ENCODE measurements at places on chromosomes 7 and 10.

GRCh38 chr7:514651-515598, 4.7 kb downstream of the PDGFA start:
- DNase-seq, result no peak

DNA sequence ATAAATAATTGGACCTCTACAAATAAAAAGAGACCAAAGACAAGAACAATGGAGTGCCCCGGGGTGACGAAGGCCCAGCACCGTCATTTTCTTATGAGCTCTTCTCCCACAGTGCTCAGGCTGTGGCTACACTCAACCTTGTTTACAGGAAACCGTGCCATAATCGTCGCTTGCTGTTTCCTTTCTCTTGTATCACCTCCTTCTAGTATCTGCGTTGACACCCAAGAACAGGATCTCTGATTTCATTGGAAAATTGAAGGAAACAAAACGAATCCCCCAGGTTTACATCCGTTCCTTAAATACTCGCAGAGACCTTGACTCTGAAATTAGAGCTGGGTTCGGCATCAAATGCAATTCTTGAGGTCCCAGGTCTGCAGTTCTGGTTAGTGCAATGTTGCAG, 1.7 kb upstream of the IGFBP3 start:
- DNase-seq, result peak; percentile 28

GRCh38 chr7:157023589-157023905, 13.1 kb upstream of the MNX1 start:
- DNase-seq, result no peak

DNA sequence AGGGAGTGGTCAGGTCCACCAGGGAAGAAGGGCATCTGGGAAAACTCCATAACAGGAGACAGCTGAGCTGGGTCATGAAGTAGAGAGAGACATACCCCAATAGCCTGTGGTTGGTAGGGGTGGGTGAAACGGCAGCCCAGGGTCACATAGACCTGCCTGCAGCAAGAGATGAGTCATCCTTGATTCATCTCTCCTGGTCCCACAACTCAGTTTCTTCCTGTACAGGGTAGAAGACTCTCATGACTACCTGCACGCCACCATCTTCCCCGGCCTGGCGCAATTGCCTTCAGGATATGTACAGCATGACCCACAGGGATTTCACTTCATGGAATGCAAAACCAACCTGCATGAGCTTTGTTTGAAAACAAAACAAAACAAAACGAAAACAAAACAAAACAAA, 45.1 kb upstream of the ADAM12 start:
- DNase-seq, result no peak

GRCh38 chr7:97116308-97116707, 1.2 kb upstream of the SDHAF3 start:
- DNase-seq, result peak; percentile 33

DNA sequence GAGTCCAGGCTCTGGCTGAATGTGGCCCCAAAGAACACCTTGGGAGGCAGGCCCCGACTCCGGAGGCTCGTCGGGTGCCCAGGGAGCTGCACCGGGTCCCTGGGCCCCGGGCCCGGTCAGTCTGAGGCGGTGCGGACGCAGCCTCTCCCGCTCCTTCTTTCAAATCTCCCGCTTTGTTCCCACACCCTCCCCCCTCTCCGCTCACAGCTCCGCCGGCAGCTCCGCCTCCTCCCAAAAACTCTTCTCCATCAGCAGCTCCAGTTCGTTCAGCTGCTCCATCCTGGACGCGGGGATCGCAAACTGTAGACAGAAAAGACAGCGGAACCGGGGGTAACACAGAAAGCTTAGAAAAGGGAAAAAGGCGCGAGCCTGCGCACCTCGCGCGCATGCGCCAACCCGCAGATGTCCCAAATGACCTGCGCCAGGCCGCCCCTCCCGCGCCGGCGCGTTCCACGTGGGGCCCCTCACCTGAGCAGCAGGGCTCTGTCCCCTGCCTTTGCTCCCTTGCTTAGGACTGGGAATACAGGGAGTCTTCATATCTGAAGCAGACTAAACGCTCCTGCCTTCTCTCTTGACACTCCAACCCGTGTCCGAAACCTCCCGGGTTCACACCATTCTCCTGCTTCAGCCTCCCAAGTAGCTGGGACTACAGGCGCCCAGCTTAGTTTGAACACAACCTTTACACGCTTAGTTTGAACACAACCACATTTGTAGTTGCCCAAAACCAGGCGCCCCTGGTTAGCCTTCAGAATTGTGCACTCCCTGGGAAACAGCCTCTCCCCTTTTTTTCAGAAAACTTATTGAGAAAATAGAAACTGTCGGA, at the start of gene DNA2:
Gene DNA2 (minus strand): TSS at position 388 of the 823 bp plus-strand sequence. CDS start 109 bp downstream, at position 279.
- DNase-seq, result peak; percentile 82

DNA sequence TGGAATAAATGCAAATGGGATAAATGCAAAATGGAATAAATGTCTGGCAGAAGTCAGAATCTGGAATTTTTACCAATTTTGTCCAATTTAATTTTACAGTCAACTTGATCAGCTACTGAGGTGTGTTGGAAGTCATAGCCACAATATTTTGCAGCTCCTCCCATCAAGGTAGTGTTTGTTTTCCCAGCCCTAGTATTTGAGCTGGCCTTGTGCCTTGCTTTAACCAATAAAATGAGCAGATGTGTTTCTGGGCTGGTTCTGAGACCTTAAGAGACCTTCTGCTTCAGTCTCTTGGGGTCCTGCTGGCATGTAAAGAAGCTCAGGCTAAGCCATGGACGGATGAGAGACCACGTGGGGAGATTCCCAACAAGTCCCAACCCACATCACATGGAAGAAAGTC, 42.7 kb upstream of the RSBN1L start:
- no peak for DNase-seq

GRCh38 chr10:727162-727790, 37.8 kb upstream of the DIP2C start:
- no peak for DNase-seq

- no peak for DNase-seq
Measured at GRCh38 chr10:102476466-102477141, 25.3 kb upstream of the C10orf95 start.

GRCh38 chr10:30855131-30855530, 176.5 kb downstream of the ZNF438 start:
- DNase-seq, result no peak

DNA sequence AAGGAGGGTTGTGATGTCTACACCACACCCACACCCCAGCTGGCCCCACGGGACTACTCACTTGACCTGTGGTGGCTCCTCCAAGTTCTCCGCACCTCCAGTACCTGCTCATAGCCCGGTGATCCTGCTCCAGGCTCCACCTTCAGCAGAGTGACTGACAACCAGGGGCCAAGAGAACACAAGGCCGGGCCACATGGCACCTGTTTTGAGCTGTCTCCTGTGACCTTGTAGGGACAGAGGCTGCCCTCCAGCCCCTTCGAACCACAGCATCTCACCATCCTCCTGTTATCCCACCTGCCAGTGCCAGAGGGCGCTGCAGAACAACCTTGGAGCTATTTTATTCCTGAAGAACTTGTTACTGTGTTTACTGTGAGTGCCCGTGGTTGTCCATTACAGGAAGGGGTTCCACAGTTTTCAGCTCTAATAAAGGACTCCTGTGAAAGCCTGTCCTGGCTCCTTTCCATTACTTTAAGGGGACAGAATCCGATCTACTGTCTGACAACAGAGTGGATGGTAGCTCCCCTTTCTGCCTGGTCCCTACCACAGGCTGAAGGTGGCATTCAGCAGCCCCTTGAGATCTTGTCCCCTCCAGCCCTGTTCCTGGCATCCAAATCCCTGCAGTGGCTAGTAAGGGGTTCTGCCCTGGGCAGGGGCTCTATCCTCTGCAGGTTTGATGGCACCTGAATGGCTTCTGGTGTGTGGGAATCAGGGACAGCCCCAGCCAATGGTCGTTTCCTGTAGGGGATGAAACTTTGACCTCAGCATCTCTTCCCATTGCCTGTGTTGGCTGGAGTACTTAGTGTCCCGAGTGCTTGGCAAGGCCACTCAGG, 50.8 kb downstream of the C10orf120 start:
- peak; percentile 35 for DNase-seq

DNA sequence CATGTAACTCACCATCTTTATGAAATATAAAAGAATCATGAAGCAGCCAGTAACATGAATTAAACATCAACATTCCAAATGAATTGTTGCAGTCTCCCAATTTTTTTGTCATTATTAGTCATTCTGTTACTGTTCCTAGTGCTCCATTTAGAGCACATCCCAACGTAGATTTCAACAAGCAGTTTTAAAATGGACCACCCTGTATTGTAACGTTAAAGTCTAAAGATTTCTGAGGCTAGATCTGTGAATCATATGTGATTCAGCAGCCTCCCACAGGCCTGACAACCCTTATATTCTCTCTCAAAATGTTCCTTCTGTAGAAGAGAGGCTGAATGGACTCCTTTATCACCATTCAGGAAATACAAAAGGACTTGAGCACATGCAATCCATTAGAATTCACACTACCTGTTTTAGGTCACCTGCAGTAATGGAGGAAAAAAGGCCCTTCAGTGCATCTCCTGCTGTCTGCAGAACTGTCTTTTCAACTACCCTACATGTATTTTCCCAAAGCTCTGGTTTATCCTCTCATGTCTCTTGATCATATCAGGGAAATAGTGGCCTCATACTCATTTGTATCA, 81.4 kb downstream of the CACNA2D1 start:
- DNase-seq, result no peak

GRCh38 chr10:83723080-83723479, 416.2 kb upstream of the GHITM start:
- DNase-seq, result no peak

- no peak for DNase-seq
Measured at GRCh38 chr7:17613338-17614041, 315.0 kb downstream of the AHR start.

- no peak for DNase-seq
Measured at GRCh38 chr7:86295526-86295925, 348.2 kb upstream of the GRM3 start.

DNA sequence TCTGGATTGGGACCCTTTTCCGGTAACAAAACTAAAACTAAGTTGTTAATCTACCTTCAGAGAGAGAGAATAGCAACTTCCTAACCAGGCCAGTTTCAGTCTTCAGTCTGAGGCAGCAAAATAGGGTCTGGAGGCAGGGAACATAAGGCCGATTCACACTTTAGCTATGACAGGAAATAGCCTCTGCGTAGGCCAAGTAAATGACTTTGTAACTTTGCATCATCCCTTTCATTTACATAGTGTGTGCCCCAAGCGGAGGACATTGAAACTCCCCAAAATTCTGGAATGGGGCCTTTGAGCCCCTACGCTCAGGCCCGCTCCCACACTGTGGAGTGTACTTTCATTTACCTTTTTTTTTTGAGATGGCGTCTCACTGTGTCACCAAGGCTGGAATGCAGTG, 1.7 kb upstream of the UPP1 start:
- no peak for DNase-seq

DNA sequence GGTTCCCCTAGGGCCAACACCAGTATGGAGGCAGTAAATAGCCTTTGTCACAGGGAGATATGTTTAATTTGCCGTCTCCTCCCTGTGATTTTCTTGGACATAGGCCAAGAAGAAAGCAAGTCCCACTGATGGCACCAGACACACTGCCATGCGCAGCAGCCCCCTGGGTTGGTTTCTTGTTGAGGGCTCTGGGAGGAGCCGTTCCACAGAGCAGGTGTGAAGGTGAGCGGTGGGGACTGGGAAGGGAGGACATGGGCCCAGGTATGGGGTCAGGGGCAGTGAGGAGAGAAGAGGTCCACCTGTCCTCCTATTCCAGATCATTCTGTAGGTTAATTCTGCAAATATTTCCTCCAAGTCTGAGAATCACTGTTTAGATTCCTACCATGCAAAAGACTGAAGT, 376.1 kb downstream of the PLXNA4 start:
- no peak for DNase-seq

- DNase-seq, result no peak
Measured at GRCh38 chr7:157219154-157219553, 80.4 kb downstream of the UBE3C start.

- no peak for DNase-seq
Measured at GRCh38 chr10:114048472-114048871, 4.8 kb downstream of the ADRB1 start.

- no peak for DNase-seq
Measured at GRCh38 chr7:46752881-46753366, 829.0 kb downstream of the TNS3 start.

- DNase-seq, result no peak
Measured at GRCh38 chr10:77531441-77532001, 106.1 kb downstream of the KCNMA1 start.

- no peak for DNase-seq
Measured at GRCh38 chr7:77791956-77792355, 6.3 kb downstream of the TMEM60 start.

DNA sequence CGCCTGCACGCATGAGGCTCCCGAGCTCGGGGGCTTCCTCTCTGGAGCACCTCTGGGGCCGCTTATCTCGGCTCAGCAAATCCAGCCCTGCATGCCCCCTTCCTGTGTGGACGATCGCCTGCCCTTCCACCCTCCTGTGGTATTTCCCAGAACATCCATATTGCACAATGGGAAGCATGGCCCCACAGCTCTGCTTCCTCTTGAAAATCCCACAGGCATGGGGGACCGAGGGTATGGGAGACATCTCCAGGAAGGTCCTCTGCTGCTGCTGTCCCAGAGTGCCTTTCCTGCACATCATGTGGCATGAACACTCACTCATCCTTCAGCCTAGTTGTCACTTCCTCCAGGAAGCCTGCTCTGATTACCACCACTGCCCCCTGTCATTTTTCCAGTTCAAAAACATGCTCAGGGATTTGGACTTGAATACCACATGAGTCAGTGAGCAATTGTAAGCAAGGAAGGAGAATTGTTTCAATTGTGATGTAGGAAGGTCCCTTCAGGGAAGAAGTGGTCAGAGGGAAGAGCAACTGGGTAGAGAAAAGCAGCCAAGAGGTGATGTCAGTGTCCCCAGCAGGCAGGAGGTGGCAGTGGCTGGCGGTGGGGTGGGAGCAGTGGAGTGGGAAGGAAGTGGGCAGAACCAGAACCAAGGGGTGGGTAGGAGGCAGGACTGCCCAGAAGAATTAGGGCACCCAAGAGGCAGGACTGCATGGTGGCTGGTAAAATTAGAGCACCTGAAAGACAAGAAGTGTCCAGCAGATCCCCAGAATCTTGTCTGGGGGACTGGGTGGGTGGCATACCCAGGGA, 67.5 kb upstream of the ZMIZ1 start:
- DNase-seq, result no peak

DNA sequence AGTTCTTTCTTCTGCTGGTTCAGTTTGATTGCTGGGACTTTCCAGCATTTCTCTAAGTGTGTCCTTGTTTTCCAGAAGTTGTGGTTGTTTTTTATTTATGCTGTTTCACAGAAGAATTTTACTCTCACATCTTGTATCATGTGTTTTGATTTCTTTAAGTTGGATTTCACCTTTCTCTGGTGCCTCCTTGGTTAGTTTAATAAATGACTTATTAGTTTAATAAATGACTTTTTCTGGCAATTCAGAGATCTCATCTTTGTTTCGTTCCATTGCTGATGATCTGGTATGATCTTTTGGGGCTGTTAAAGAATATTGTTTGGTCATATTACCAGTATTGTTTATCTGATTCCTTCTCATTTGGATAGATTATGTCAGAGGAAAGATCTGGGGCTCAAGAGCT, 59.8 kb upstream of the CYP2C9 start:
- DNase-seq, result no peak

GRCh38 chr10:97000487-97001182, 168.5 kb downstream of the LCOR start:
- DNase-seq, result no peak

All from femur (tissue), 1 donor.